Trophoblast cell (in vitro differentiated cells and primary cell): ENCODE measurements at places on chromosomes 4 and X.
A peak's percentile ranks its signal among the peaks of the same experiment; 100 is the strongest.

- no peak for DNase-seq
These were observed 13.6 kb upstream of the ABLIM2 start for GRCh38 chr4:8171984-8172924.

DNA sequence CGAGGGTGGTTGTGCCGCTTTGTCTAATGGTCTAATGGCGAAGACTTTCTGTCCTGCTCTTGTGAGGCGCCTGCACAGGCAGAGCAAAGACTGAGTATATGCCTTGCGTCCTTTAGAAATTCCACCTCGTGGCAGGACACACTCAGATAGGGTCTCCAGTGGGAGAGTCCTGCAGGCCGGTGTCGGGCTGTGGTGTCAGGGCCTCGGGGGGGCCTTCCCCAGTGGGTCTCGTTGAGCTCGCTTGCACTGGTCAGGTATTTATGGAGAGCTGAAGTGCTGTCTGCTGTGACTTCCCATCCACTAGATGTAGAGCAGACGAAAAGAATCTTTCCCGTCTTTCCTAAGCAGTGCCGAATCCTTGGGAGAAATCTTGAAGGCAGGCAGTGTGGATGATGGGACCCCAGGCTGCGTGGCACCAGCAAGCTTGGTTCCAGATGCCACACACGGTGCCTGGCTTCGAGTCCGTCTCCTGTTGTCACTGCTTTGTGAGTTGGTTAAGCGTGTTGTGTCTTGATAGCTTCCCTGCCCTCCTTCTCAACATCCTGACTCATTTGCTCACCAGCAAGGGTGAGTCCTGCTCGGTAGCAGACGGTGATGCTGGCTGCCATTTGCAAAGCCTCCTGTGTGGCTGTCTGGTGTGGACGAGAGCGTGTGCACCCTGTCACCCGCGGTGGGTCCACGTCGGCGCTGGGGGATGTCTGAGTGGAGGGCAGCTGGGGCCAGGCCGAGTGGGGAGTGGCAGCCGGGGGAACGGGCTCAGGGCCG is 20.5 kb downstream of the MAEA start:
- DNase-seq: no peak

DNA sequence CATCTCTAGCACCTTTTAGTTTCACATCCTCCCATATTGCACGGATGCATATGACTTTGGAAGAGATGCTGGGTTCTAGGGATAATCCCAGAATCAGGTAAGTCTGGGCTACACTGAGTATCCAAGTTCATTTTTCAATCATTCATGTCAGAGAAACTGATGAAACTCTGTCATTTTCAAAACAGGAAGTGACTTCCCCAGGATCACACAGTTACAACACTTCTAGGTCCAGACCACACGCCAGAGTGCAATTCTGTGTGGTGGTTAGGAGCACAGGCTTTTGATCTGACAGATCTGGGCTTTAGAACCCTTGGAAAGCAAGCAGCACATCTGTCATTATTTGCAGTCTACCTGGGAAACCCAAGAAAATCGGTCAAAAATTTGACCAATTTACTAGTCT is 52.1 kb upstream of the CDKN2AIP start:
- no peak for DNase-seq

- DNase-seq: no peak
These were observed 1087.8 kb downstream of the C4orf33 start for GRCh38 chr4:130183766-130184165.

DNA sequence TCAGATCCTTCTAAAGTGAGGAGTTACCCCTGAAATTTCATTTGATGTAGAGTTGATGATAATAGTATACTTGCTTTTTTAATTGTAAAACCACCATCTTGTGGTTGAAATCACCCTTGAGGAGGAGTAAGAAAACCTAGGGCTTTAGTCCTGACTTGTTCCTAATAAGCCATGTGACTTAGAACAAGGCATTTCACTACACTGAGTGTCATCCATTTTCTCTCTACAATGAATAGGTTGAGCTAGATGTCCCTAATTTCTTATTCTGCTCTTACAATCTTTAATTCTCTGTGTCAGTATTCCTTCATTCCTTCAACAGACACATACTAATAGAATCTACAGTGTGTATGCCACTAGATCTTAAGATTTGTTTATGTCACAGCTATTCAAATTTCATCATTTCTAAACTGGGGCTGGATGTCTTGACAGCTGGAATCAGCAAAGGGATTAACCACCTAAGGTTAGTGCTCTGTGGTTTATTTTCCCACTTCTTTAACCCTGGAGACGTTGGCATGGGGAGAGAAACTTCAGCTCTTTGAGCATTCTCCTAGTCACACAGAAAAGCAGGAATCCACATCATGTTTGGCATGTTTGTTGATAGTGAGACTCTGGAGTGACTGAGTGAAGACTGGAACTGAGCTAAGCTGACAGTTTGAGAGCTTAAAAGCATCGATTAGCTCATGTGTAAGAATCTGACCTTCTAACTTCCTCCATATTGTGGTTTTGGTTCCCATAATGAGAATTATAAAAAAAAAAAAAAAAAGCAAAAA is 246.3 kb downstream of the NDST4 start:
- no peak for DNase-seq

- peak; percentile 27 for DNase-seq
These were observed 136.2 kb downstream of the SMIM20 start for GRCh38 chr4:26050212-26050643.

DNA sequence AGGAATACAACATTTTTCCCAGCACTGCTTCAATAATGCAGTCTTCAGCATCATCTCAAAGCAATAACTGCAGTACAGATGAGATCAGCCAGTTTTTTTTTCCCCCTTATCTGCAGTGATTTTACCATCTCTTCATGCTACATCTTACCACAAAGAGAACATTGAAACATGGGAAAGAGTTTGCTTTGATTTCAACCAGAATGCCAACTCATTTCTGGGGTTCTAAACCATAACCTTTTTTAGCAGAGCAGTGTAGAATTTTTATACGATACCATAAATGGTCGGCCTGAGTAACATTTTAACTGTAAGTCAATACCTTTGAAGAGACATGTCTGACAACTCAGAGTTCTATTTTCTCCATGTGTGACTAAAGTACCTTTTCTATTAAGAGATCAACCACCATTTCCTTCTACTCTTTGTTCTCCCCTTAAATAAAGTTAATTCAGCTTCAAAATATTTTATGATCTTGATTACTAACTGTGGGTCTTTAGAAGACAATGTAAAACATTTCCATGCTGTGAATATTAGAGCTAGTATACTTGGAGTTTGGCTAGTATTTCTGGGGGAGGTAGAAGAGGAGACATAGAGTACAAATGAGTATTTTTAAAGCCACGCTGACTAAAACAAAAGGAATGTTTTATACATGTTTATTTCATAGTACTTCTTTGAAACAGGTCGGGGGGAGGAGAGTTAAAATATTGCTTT is 69.1 kb downstream of the TET2 start:
- no peak for DNase-seq

DNA sequence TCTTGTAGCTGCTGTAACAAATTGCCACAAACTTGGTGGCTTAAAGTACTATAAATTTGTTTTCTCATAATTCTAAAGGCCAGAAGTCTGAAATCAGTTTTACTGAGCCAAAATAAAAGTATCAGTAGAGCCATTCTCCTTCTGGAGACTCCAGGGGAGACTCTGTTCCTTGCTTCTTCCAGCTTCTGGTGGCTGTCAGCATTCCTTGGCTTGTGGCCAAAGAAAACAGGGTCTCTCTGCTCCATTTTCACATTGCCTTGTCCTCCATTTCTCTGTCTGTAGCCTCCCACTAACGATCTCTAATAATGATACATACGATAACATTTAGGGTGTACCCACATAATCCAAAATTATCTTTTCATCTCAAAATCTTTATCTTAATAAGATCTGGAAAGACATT is 200.4 kb downstream of the MAB21L2 start:
- DNase-seq: no peak

DNA sequence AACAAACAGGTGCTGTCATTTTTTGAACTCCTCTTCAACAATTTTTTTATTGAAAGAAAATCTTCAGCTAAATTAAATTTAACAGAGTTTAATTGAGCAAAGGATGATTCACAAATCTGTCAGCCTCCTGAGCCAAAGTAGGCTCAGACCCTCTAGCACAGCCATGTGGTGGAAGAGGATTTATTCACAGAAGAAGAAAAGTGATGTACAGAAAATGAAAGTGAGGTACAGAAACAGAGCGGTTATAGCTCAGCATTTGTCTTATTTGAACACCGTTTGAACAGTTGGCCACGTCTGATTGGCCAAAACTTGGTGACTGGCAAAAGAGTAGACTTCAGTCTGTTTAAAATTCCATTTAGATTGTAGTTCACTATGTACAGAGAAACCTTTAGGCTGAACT is 217.3 kb downstream of the SPANXN1 start:
- DNase-seq: no peak

DNA sequence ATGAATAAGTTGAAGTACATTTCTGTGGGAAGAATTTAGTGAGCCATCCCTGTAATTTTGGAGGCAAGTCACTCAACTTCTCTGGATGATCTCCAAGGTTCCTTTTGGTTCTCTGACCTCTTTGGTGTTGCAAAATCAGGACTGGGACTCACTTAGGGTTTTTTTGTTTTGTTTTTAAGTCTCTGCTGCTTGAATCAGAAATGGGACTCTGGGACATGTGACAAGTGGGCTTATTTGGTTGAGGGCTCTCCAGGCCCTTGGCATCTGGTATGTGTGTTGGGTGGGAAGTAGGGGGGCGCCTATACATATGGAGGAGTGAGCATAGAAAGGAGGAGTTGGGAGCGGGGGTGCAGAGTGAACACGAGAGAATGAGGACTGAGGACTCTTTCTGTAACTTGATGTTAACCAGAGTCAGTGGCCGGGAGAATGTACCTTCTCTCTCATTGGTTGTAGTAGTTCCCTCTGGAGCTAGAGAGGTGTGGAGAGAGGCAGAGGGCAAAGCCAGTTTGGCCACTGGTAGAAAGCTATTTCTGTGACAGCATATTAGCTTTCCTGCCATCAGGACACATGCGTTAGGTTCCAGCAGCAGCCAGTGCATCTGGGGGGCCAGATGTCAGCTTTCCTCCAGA is 1.9 kb downstream of the ARHGAP10 start:
- DNase-seq: peak; percentile 51

DNA sequence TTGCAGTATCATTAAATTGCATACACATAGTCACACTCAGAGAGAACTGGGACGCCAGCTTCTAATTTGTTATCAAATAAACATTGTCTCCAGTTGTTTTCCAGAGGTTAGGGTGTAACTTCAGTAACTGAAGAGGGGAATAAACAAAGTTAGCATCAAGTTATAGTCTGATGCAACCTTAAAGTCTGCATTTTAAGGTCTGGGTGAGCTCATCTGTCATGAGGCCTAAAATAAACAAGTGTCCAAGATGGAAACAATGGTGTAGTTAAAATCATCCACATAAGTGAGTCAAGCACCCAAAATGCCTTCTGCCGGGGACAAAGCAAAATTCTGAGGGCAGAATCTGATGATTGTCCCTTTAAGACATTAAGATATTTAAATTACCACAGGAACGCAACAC is 70.3 kb upstream of the EMCN start:
- no peak for DNase-seq

DNA sequence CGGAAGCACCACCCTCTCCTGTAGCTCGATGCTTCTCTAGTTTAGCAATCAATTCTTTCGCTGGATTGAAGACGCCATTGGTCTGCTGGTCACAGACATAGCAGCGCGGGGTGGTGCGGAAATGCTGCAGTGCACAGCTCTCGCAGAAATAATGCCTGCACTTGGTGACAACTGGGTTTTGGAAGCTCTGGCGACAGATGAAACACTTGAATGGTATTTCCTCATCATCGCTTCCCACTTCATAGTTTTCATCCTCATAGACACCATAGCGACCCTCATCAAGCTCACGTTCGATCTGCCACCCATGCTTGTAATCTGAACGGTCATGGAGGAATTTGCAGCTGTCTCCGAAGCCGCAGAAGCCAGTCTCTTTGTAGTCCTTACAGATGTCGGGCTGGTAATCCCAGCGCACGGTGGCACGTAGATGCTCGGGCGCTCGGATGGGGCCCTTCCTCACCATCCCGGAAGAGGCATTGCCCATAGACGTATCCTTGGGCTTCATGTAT is 854 bp downstream of the RNF113A start:
- peak; percentile 29 for DNase-seq

DNA sequence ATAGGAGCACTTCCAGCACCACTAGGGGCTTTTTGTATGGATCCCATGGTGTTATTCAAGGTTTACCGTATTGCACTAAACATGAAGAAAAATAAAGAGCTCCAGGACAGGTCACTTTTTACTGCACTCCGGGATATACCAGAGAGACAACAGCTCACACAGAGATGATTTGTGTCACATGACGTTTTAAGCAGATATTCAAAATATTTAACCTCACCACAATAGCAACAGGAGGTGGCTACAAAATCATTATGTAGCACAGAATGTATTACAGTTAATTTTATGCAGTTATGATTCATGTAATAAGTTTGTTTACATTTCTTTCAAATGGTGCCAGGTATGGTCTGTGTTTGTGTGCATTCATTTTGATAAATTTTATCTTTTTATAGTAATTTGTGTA is 100.6 kb downstream of the LUZP4 start:
- no peak for DNase-seq

DNA sequence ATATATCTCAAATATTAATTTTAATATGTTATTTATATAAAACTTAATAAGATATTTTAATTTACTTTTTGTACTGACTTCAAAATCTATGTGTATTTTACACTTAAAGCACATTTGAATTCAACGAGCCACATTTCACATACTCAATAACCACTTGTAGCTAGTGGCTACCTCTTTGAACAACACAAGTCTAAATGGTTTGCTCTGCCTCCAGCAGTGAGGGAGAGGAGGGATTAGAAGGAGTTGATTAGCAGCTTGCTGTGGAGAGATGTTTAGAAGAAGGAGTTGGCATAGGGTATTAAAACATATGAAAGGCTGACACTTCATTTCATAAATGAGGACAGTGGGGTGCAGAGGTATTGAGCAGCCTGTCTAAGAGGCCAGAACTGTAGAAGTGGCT is 124.0 kb downstream of the ARHGAP24 start:
- no peak for DNase-seq

DNA sequence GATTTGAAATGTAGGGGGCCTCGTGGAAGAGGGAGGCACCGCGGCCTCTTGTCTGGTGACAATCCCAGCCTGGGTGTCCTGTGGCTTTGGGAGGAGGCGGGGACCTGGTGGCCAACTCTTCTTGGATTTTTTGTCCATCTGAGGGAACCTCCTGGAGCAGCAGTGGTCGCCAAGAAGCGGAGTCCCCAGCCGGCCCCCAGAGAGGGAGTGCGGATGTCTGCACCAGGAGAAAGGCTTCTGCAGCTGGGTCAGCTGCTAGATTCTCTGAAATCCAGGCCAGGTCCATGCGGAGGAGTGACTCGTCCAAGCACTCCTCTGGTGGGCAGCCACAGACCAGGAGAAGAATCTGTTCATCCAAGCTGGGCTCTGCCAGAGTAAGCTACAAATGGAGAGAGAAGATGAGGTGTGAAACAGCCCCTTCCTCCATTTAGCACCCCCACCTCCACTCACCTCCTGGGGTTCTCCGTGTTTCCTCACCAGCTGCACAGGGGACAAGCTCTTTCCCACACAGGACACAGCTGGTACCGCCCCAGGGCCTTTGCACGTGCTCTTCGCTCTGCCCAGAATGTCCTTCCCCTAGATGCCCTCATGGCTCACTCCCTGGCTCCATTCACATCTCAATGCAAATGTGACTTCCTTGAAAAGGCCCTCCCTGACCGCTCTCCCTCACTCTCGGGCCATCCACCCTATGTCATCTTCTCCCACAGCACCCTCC is 27.6 kb downstream of the C4orf50 start:
- no peak for DNase-seq

- DNase-seq: no peak
These were observed 59.1 kb downstream of the GALNT7 start for GRCh38 chr4:173227756-173228155.

- DNase-seq: peak; percentile 80
These were observed 13.0 kb upstream of the SEPSECS start for GRCh38 chr4:25172961-25173915.

GRCh38 chrX:48908600-48908999 is 2.8 kb downstream of the SLC35A2 start:
- DNase-seq: peak; percentile 71
